ENCODE measurements at places on chromosomes 3 and 15.
A peak's percentile ranks its signal among the peaks of the same experiment; 100 is the strongest.

DNA sequence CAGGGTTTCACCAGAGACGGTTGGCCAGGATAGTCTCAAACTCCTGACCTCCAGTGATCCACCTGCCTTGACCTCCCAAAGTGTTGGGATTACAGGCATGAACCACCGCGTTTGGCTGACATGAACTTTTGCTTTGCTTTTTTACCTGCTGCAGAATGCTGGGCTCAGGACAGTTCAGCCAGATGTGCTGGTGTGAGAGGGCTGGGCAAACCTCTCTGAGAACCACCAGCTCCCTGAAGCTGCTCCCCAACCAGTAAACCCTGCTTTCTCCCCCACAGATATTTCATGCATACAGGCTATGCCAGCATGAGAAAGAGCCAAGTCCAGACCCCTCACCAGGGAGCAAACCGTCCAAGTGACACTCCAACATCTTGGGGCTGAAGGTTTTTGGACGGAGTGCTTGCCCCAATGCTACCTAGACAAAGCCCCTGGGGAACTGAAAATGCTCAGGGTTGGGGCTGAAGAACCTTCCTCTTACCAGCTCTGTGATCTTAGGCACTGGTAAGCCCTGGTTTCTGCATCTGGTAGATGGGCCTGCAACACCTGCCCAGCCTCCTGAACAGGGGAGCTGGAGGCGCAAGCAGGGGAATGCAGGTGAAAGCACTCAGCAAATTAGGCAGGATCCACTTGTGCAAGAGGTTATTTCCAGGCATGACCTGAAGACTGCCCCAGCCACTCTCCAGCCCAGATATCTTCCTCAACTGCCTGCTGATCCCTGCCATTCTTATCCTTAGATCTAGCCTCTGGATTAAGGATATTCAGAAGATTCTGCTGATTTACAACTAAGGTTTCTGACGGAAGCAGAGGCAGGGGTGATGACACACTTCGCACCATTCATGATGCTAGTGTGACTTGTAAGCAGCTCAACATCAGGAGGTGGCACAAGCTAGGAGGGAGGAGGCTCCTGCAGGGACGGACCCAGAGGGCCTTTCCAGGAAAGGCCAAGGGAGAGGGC lies 78.8 kb downstream of the TLE3 start:
- no peak for DNase-seq

GRCh38 chr15:101499863-101500713 lies 10.6 kb upstream of the PCSK6 start:
- peak; percentile 17 for DNase-seq

GRCh38 chr3:198113206-198114053 lies 153.4 kb downstream of the LMLN start:
- peak; percentile 12 for DNase-seq

DNA sequence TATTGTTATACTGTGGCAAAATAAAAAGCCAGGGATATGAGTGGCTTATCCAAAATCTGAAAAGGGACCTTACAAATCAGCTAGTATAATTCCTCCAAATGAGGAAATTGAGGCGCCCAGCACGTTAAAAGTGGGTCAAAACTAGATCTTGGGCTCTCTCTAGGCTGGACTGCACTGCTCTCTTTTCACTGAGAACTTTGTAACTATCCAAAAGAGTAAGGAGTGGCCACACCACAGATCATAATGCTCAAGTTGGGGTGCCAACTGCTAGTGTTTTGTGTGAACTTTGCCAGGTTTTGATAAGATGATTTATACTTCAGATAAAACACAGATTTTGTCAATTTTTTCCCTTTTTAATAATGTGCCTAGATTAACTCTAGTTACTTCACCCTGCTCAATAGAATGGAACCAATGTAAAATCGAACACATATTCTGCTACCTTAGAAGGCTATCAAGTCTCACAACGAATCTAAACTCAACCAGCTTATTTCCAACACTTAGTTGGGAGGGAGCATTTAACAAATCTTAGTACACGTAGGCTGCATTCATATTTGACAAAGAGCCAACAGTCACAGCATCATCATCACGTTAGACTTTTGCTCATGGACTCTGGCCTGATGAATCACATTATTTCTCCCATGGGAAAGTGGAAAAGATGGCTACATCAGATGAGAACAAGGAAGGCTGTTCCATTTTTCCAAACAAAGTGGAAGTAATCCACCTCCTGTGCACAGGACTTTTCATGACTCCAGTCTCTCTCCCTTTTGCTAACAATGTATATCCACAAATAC lies 64.4 kb downstream of the ABI3BP start:
- no peak for DNase-seq

DNA sequence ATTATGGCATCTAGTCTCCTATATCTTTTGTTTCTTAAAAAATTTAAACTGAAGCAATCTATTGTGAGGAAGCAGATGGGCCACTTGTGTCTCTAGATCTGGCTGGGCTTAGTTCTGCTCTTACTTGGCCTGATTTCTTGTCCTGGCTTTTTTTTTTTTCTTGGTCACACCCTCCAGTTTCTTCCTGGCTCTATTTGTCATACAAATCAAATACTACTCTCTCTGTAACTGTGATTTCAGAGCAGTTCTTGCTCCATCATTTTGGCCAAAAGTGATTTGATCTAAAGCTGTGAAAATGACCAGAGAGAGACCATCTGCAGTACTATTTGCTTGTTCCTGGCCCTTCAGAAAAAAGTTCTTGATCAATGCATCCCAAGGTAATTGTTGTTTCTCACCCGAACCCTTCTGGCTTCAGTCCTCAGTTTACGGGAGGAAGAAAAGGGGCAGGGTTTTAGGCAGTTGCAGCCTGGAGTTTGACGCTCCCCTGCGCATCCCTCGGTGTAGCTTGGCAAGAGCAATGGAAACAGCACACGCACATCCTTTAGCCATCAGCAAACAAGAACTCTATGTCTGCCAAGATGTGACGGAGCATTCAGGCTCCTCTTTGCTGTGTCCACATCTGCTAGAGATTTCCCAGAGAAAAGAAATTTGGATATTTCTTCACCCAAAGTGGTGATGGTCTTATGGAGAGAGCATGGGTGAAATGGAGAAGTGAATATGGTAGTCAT lies 31.6 kb downstream of the CHST2 start:
- DNase-seq = no peak

Data from GM20000 (cell line).